ENCODE measurements at places on chromosomes 16 and 17.

- peak; percentile 41 for DNase-seq
Observed at GRCh38 chr17:59800530-59800942, 92.2 kb downstream of the TUBD1 start.

GRCh38 chr16:4691666-4692412 lies 1.5 kb upstream of the NUDT16L1 start:
- DNase-seq, result no peak

GRCh38 chr16:1327619-1327947 lies 5.9 kb upstream of the BAIAP3 start:
- DNase-seq, result no peak

DNA sequence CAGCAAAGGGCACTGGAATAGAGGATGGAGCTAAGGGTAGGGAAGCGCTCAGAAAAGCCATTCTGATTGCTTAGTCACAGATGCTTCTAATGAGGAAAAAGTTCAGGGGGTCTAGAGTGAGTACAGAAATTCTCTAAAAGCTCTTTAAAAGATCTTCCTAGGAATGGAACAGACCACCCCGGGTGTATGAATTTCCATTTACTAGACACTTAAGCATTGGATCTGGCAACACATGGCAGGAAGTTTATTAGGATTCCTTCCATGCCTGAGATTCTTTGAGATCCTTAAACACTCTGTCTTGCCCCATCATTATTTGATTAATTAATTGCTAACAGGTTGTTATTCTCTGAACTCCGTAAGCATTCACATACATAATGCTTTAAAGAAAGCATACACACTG lies 8.5 kb downstream of the KRTAP9-7 start:
- no peak for DNase-seq

- DNase-seq, result no peak
Observed at GRCh38 chr16:86085161-86085611, 186.2 kb downstream of the IRF8 start.

- no peak for DNase-seq
Observed at GRCh38 chr17:47713980-47714700, 18.9 kb upstream of the TBX21 start.

DNA sequence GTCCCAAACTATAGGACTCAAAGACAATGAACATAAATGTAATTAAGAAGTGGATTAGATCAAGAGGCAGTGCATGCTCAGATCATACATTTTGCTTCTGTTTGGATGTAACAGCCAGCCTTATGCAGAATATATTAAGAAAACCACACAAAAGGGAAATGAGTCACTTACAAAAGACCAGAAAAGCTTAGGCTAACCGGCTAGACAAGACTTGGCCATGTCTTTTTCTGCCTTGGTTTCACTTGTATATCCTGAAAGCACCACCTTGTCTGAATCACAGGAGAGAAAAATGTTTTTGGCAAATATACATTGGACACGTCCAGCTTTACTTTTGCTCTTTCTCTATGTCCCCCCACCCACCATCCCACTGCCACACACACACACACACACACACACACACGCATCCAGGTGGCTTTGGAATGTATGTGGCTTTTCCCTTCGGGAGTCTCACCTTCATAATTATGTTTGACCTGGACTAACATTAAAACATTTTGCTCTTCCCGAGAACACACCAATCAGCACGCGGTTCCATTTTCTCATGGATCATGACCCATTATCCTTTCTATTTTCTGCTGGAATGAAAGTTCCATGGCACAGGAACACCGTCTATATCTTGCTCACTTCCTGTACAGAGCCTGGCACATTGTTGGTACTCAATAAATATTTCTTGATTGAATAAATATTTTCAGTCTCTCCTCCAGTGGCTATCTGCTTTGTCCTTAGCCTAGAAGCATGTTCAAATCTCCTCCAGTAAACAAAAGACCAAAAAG lies 64.6 kb downstream of the CDK5R1 start:
- peak; percentile 72 for DNase-seq

Measured in activated CD4-positive, alpha-beta T cell treated with anti-CD3 and anti-CD28 coated beads, Interleukin-2, amount 50 U/mL, for 16 hours (primary cell).